Thoracic aorta endothelial cell (primary cell): ENCODE measurements at places on chromosomes 1 and 21. TPM values are rescaled to one million over a fixed set of nuclear protein-coding genes. Genes with fewer than 3 reads are reported as not detected.

The TSACC gene
- total RNA-seq: 0.40 TPM in 1 of 2 replicates, not detected in the other

The PGBD5 gene
- under 0.01 and 0.07 TPM in 2 replicates for total RNA-seq

The GCSAML gene
- not detected in 2 replicates for total RNA-seq

The CFAP74 gene
- total RNA-seq: not detected in 2 replicates

The RBBP5 gene
- 24.3 and 28.9 TPM in 2 replicates for total RNA-seq
